ENCODE measurements at places on chromosomes 3 and 15.

DNA sequence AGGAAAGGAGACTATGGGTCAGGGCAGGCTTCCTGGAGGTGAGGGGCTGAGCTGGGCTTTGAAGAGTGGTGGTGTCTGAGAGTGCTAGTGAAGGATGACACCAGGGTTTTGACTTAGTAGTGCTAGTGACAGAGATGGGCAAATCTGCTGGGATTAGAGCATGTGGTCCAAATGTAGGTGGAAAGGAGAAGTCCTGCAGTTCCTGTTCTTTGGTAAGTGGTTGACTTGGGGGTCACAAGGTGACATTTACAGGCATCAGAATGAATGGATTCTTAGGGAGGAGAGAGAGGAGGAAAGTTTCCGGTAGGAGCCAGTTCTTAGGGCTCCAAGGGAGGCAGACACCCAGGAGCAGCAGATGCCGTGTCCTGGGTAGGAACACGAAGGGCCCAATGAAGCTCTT lies 796 bp upstream of the DOCK3 start:
- DNase-seq = no peak

DNA sequence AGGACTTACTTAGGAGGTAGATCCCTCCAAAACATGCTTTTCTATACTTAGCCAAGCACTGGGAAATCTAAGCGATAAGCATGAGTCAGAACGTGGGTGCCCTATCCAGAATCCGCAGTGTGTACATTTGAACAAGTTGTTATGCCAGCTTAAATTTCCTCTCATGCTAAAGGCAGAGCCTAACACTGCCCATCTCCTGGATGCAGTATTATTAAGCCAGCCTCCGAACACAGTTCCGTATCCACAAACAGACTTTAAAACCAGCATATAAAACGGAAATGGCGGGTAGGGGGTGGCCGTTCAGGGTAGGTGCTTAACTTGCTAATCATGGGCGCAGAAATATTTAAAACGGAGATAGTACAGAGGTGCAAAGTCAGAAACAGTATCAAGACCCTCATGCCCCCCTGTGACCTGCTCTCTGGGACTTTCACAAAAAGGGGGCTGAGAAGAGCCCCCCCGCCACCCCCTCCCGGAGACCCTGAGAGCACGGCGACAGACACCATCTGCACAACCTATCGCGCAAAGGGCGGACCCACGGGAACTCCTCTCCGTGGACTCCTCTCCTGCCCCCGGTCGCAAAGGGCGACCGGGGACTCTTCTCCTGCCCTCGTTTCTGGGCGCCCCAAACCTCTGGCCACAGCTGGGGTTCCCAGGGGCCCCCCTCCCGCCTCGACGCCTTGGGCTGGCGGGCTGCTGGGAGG lies 889 bp upstream of the LRRIQ4 start:
- DNase-seq = peak; percentile 14

GRCh38 chr3:10551821-10552630 lies 46.6 kb upstream of the ATP2B2 start:
- peak; percentile 76 for DNase-seq

- DNase-seq = peak; percentile 42
Measured at GRCh38 chr3:41893977-41894376, 67.9 kb downstream of the ULK4 start.

- peak; percentile 33 for DNase-seq
Measured at GRCh38 chr3:193665370-193665989, 72.5 kb downstream of the OPA1 start.

- no peak for DNase-seq
Measured at GRCh38 chr15:101398247-101398646, 91.3 kb downstream of the PCSK6 start.

- no peak for DNase-seq
Measured at GRCh38 chr15:72492733-72493132, 18.6 kb downstream of the ARIH1 start.

GRCh38 chr15:37140531-37141058 lies 40.2 kb upstream of the MEIS2 start:
- no peak for DNase-seq

- peak; percentile 90 for DNase-seq
Measured at GRCh38 chr3:179451265-179452175, at the start of gene GNB4. Gene GNB4, minus strand, starts transcription at chr3:179451470. Its CDS starts 25,270 bp downstream, at chr3:179426200.

DNA sequence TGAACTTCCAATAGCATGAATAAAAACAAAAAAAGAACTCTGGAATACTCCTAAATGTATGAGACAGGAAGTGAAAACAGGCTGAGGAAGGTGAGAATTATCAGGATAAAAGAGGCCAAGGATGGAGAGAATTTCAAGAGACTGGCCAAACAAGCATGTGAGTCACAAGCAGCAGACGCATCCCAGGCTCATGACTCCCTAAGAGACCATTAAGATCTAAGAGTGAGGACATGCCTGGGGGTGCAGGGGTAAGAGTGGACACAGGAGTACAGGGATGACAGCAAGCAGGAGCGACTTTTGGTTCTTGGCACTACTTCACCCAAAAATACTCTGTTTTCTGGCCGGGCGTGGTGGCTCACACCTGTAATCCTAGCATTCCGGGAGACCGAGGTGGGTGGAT lies 7.1 kb downstream of the SCAMP2 start:
- peak; percentile 68 for DNase-seq

Measured in M059J (cell line).